Muscle of arm (tissue), 14 donors: ENCODE measurements at places on chromosomes 1 and 21.

DNA sequence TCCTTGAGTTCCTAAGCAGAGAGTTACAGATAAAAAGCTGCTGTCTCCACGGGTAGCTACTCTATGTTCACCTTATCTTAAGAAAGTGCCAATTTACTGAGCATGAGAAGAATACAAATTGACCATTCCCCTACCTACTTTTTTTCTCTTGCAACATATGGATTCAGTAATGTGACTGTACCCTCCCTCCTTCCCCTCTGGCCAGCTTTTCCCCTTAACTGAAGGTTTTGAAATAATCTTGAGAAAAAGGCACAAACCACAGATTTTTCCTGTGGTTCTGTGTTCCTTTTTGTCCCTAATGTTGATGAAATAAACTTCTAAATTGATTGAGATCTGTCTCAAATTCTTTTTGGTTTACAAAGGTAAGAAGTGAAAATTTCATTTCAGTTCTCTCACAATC is 2.6 kb upstream of the CD2 start:
- no peak for DNase-seq

DNA sequence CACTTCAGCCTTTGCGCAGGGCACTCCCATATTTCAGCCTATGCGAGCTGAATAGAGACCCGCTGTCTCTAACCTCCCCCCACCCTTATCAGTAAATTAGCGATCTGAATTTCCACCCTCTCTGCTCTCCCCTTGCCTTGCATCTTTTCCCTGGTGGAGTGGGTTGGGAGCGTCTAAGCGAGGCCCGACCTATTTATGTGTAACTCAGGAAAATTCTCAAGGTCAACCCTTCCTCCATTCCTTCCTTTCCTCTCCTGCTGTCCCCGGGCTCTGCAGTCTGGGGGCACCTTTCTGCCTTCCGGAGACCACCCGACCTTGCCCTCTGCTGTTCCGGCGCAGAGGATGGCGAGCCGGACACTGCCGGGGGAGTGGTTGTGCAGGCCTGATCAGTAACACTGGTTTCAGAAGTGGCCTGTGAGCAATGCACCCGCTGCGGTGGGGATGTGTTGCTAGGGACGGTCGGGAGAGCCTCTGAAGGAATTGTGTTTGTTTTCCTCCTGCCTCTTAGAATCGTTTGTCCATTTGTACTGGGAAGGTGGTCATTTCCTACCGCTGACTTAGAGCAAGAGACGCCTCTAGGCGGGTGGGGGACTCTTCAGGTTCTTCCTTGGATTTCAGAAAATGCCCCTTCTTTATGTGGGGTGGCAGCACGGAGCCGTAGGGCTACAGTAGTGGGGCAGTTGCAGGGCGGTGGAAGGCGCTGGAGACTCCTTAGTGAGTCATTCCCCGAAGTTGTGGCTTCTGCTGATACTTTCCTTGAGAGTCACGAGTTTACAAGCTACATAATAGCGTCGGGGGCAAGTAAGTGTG is 513 bp downstream of the MGST3 start:
- peak; percentile 41 for DNase-seq

GRCh38 chr1:18109756-18110597 is 2.4 kb downstream of the IGSF21 start:
- peak; percentile 7 for DNase-seq

- no peak for DNase-seq
These were observed 76.3 kb downstream of the KRTAP19-8 start for GRCh38 chr21:30962013-30962412.

- DNase-seq: peak; percentile 16
These were observed 74.6 kb downstream of the DNTTIP2 start for GRCh38 chr1:93804412-93804811.

GRCh38 chr1:45407629-45408287 is 67.5 kb upstream of the MUTYH start:
- no peak for DNase-seq

DNA sequence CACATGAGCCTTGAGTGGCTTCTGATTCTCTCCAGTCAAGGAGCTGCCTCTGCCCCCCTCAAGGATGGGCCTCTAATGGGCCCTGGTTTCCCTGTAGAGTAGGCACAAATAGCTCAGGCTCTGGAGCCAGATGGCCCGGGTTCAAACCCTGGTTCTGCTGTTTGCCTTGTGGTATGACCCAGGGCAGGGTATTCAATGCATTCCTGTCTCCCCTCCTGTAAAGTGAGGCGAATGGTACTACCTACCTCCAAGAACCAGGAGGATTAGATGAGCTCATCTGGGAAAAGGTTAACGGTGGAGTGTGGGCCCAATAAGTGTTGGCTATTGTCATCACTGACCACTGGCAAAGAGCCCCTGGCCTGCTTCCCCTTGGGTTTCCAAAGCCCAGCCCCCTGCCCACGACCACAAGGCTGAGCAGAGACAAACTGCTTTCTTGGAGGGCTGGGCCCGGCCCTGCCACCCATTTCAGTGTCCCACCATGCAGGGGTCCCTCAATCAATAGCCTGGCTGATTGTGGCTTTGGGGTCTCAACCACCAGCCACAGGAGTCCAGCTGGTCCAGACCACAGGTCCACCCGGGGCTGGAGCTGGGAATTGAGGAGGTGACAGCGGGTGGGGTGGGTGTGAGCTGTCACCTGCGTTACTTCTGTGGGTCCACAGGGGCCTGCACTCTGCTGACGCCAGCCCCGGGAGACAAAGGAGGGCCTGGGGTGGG is 115.6 kb upstream of the RUNX3 start:
- no peak for DNase-seq

DNA sequence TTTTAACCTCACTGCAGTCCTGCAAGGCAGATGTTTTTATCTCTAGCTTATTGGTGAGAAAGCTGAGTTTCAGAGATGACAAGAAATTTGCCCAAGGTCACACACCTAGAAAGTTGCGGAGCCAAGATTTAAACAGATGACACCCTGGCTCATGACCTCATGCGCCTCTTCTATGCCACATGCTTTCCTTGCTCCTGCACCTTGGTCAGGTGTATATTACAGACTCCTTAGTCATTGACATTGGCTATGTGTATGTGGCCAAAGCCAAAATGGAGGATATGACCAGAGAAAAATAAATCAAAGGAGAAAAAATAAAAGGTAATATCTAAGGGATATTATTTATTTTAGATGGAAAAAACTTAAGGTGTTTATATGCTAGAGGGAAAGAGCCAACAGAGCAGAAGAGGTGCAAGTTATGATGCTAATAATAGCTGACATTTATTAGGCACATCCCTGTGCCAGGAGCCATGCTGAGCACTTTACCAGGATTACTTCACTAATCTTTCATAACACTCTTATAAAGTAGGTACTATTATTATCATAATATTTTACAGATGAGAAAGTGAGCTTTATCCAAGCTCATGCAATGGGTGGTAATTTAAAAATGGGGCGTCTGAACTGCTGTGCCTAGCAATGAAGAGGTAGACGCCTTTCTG is 13.8 kb upstream of the MYOC start:
- DNase-seq: no peak

DNA sequence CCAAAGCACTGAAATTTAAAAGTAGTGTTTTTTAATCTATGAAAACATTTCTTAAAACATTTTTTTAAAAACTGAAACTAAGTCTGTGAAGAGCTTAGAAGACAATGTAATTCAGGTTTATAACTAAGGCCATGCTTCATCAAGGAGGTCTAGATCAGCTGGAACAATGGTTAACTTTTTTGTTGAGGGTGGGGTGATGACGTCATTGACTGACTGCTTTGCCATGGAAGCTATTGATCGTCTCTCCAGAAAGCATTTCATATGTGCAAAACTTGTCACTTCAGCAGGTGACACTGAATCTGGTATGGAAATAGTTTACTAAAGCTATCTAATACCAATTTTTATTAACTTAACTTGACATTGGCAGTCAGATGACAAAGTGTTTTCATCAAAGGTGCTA is 21.0 kb downstream of the RAVER2 start:
- no peak for DNase-seq
